Stimulated activated CD8-positive, alpha-beta memory T cell treated with anti-CD3 and anti-CD28 coated beads, Interleukin-7, amount 100 ng/mL, for 1 hour (primary cell): ENCODE measurements at places on chromosomes 2 and 18.

DNA sequence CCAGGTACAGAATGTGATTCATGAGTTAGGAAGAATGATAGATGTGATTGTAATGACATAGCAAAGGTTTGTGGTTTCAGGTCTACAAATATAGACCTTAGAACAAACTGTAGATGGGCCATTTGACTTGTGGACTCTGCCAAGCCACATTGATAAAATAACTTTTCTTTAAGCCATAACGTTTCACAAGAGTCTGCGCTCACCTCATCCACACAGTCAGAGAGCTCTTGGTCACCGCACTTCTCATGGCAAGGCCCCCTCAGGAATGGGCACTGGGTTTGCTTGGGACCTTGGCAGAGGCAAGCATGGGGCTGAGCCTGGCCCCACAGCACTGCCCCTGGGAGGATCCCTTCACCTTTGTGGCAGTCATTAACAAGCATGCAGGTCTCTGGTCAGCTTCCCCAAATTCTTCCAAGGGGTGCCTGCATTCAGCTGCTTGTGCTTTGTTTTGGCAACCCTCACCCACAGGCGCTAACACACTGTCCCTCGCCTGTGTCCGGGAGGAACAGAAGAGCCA lies 14.0 kb downstream of the ARMC9 start:
- DNase-seq: no peak

DNA sequence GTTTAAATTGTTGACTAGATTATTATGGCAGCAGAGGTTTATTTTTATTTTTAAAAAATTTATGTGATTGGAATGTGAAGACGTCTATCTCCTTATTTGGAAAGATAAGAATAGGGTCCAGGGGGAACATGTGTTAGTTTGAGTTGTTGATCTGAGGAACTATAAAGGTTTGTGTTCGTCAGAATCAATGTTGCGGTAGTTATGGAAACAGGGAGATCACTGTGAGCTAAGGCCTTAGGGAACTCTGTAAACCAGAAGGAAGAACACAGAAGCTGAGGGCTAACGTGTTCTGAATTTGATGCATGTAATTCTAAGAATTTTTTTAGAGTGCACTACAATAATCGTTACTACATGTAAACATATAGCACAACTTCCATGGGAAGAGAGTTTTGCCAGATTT lies 168.5 kb upstream of the ZSWIM2 start:
- DNase-seq: no peak

DNA sequence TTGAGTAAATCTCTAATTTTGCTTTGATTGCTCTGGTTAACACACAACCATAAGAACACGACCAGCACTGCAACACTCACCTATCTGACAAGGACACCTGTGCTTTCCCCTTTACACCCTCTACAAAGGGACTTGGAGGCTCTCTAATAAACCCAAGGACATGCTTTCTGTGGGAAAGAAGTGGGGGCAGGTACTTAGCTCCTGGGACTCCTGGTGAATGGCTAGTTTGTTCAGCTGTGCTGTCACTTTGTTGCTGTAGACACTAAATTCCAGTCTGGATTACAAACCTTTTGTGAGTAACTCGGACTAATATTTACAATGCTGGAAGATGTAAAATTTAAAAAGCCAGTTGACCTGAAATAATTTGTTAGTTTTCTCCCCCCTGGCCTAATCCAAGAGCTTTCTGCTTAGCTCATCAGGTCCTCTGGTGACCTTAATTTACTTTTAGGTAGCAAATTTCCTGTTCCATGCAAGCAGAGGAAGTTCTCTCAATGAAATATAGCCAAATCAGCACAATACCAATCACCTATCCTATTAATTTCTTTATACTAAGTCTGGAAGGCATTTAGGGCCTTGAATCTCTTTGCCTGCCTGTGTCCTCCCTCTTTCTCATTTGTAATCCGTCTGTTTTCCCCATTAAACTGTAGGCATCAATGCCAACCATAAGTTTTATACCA lies 67.5 kb downstream of the PLCL1 start:
- no peak for DNase-seq

GRCh38 chr18:80042785-80043184 lies 8.6 kb downstream of the RBFA start:
- no peak for DNase-seq

DNA sequence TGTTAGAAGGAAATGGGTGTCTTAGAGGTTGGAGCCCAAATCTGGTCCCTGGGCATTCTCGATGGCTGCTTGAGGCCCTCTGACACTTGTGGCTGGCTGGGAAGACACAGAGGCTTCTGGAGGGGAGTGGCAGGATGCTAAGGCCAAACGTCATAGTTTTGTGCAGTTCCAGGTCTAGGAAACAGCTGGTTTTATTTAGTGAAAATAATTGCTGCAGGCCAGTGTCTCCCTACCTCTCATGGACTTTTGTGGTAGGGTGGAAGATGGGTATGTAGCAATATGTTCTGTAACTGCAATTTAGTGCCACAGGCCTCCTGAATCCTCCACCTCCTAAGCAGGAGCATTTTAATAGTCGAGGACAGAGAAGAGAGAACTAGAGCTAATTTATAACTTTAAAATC lies 32.2 kb upstream of the SPRED2 start:
- no peak for DNase-seq

- DNase-seq: no peak
These were observed 733 bp upstream of the CXCR2 start for GRCh38 chr2:218125095-218125494.

DNA sequence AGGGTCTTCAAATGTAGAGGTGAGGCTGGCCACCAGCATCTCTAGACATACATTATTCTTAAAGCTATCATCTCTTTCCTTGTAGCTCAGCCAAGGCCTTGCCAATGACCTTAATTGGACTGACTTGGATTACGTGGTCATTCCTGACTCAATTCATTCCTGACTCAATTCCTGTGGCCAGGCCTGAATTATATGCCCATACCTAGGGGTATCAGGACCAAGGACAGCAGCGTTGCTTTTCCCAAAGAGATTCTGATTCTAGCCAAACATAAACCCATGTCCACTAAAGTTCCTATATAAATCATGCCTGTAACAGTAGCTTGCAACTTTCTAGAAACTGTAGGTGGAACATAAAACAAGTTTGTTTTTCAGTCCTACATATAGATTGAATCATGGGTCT lies 231.7 kb downstream of the ARL6IP6 start:
- DNase-seq: no peak

GRCh38 chr2:238425979-238426567 lies 654 bp upstream of the ASB1 start:
- no peak for DNase-seq

DNA sequence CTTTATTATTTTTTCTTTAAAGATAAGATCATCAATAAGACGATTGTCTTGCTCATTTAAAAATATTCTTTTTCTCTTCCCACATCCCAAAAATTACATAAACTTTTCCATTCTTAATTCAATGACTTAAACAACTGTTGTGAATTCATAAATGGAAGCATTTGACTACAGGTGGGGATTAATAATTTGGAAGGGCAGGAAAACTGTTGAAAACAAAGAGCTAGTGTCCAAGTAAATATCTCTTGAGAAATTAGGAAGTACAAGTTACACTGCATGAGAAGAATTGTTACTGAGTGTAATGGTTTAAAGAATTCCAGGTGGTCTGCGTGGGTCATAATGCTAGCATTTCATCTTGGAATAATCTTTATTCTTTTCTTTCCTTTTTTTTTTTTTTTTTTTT lies 634.8 kb upstream of the ZEB2 start:
- no peak for DNase-seq

DNA sequence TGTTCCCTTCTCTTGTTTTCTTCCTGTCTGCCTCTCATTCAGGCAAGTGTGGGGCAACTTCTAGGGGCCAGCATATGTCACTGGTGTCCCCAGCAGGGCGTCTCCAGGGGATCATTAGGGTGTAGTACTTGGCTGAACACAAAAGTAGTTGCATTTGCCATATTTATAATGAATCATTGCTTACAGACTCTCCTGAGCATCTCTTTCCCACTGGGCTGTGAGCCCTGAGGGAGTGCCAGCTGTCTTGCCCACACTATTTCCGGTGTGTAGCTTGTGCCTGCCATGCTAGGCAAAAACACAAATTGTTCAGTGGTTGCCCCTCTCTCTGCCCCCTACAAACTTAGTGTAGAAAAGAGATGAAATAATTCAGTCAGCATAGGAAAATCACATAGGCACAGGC lies 40.8 kb upstream of the SCLY start:
- DNase-seq: no peak

- DNase-seq: no peak
These were observed 405.8 kb downstream of the EPHA4 start for GRCh38 chr2:221166292-221166691.

GRCh38 chr2:6924101-6924923 lies 7.1 kb downstream of the RNF144A start:
- DNase-seq: no peak

GRCh38 chr18:39838831-39839230 lies 2116.2 kb upstream of the PIK3C3 start:
- DNase-seq: no peak

GRCh38 chr2:225996462-225996828 lies 596.9 kb downstream of the NYAP2 start:
- no peak for DNase-seq

GRCh38 chr2:97741251-97741650 lies 27.9 kb downstream of the ZAP70 start:
- DNase-seq: no peak

DNA sequence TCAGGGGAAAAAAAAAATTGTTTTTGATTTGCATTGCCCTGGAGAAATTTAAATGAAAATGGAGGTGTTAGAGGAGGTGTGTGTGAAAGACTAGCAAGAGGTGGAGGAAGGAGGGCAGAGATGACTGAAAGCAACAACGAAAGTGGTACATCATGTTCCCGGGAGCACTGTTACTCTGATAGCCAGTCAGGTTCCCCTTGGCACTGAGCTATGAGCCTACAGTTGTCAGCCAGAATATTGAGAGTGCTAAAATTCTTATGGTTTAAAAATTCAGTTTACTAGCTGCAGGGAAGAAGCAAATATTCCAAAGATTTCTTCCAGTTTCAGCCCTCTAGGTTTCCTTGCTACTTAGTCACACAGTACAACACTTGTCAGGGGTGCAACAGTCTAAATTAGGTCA lies 366.7 kb upstream of the DLGAP1 start:
- no peak for DNase-seq

- DNase-seq: no peak
These were observed 39.8 kb downstream of the TTN start for GRCh38 chr2:178767094-178768060.

- no peak for DNase-seq
These were observed 228.3 kb downstream of the LDLRAD4 start for GRCh38 chr18:13446610-13447461.

DNA sequence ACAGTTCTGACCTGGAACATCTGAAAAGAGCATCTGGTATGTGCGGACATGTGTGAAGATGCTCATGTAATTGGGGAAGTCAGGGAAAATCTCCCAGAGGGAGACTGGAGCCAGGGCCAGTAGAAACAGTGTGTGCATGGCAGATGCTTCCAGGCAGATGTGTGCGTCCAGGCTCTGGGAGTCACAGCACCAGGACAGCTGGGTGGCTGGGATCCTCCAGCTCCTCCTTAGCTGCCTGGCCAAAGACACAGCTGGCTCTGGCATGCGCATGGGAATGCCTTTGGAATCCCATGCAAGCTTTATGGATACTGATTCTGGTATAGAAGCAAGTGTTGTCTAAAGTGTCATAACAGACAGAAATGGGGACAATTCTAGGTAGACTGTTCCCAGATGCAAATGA lies 369.7 kb downstream of the INSIG2 start:
- no peak for DNase-seq

DNA sequence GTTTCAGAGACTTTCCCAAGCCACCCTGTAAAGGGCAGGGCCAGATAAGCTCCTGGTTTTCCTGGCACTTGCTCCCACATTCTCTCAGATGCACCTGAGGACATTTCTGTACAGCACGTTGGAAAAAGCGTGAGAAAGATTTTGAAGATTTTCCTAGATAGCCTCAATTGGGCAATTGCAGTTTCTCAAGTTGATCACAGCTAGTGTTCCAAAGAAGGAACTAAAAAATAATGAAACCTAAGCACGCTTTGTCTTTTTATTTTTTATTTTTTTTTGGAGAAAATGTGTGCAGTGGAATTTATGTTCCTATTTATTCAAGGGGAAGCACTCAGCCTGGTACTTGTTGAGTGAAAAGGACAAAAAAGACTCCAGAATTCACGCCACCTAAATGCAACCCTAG lies 429.1 kb downstream of the RNF144A start:
- DNase-seq: no peak

DNA sequence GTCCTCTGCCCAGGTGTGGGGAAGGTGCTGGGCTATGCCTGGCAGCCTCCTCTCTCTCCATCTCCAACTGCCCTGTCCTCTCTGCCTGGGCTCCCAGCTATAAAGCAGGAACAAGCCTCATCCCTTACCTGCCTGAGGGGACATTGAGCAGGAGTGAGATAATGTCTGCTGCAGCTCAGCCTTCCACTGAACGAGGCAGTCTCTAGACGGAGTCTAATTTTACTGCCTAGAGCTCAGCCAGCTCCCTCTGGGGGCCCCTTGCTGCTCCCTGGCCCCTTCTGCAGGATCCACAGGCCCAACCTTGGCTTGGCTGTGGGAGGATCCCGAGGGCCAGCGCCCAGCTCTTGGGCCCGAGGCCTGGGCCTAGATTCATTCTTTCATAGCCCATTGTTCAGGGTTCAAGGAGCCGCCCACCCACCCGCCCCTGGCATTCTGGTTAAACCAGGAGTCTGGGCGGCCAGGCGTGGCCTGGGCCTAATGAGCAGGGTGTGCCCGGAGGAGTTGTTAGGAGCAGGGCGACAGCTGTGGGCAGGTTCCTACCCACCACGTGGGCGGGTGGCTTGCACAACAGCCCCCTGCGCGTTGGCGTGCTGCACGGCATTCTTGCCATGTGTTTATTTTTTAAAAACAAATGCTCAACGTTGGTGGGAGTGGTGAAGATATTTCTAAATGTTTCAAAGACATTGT lies 44.6 kb downstream of the FOSL2 start:
- no peak for DNase-seq

GRCh38 chr18:24208270-24209035 lies 69.6 kb downstream of the CABYR start:
- DNase-seq: no peak

- no peak for DNase-seq
These were observed 81.2 kb downstream of the TMEM18 start for GRCh38 chr2:595831-596592.

DNA sequence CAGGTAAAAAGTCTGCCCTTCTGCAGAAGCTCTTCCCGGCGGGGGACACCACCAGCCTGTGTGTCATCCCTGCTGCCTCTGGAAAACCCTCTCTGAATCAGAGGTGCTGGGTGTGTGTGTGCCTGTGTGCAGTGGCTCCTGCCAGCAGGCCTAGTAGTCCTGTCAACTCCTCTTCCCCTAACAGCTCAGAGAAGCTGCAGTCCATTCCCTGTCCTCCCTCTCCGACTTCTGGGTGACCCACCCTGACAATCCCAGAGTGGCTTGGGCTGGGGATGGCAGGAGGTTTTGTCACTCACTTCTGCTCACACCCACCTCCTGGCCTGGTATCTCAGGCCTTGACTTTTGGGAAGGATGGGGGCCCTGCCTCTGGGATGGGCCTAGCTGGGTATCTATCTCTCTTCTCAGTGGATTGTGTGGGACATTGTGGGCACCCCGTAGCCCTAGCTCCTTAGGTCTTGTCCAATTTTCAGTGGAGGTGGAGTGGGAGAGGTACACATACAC lies 2.3 kb downstream of the WNT10A start:
- DNase-seq: no peak
